ENCODE measurements at places on chromosomes 7 and 10.

DNA sequence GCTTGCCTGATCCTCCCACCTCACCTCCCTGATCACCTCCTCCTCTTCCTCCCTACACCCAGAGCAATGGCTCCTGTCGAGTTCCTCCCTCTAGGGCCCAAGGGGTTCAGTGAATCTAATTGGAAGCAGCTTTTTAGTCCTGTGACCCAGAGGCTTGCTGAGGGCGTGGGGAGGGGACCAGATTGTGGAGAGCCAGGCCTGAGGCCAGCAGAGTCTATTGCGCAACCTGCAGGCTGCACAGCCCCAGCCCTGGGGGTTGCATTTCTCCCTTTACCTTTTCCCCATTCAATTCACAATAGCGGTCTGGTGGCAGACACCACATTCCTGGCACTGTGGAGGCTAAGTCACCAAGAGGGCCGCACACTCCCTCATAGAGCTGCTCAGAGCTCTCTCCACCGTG is 32.5 kb downstream of the GHRHR start:
- DNase-seq = no peak

DNA sequence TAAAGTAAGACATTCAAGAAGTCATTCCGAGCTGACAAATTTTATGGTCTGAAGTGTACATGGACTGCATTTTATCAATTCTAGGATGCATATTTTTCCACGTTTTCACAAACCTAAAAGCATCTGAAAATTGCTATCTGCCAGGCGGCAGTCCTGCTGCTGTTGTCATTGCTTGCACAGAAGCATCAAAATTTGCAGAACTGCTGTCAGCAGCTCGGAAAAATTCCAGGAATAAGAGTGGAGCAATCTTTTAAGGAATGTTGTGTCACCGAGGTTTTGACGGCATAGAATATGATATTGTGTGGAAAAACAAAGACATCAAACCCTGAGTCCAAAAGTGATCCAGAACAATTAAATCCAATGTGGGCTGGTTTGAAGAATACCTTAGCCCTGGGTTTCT is 61.4 kb downstream of the CHCHD3 start:
- DNase-seq = no peak

- no peak for DNase-seq
Observed at GRCh38 chr10:31536302-31536701, 217.3 kb downstream of the ZEB1 start.

DNA sequence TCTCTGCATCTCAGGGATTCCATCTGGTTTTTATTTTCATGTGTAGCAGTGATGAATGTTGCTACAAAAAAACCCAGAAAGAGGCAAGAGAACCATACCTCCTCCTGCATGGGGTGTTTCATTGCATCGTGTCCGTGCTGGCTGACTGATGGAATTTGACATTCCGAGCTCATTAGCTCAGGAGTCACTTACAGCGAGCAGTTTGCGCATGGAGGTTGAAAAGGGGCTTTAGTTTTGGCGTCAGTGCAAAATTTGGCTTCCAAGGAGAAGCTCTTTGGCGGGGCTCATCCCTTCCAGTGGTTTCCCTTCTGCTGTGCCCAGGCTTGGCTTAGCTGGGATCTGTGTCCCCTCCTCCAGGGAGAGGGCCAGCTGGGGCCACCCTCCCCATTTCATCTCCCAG is 25.8 kb downstream of the EMX2 start:
- no peak for DNase-seq

GRCh38 chr7:86964973-86965726 is 94.3 kb downstream of the ELAPOR2 start:
- DNase-seq = no peak

DNA sequence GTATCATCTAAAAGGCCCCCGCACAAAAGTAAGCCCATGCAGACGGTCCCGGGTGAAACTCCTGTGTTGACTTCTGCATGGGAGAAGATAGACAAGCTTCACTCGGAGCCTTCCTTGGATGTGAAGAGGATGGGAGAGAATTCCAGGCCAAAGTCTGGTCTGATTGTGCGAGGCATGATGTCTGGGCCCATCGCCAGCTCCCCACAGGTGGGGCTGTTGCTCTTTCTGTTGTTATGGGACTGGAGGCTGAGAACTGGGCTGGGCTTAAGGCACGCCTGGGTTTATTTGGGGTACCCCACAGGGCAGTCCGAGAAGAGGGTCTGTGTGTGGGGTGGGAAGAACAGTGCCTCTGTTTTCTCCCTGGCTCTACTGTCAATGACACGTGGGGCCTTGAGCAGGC is 14.6 kb downstream of the MINDY4 start:
- DNase-seq = no peak

GRCh38 chr10:106571192-106571946 is 593.1 kb downstream of the SORCS1 start:
- DNase-seq = no peak

DNA sequence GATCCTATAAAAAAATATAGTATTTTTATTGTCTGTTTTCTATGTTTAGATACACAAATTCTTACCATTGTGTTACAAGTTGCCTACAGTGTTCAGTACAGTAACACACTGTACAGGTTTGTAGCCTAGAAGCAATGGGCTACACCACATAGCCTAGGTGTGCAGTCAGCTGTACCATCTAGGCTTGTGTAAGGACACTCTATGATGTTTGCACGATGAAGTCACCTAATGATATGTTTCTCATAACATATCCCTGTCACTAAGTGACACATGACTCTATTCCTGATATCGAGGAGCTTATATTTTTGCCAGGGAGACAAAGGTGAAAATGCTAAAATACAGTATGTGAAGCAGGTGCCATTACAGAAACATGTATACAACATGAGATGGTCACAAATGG is 18.6 kb downstream of the ZNF25 start:
- no peak for DNase-seq

DNA sequence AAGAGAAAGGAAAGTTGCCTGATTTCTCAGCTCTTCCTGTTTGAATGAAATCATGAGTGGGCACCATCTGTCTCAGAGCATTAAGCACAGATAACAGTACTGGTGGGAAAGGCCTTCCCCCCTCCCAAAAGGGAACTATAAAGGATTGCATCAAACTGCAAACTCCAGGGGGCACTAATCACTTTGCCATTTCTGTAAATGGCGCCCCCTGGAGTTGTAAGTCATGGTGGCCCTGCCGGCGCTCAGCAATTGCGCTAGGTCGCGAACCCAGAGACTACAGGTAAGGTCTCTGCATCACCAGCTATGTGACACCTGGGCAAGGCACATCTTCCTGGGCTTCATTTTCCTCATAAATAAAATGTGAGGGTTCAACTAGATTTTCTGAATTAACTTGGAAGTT is 11.1 kb downstream of the LRRC4 start:
- DNase-seq = peak; percentile 59

GRCh38 chr7:28705350-28705749 is 252.8 kb downstream of the TRIL start:
- no peak for DNase-seq

DNA sequence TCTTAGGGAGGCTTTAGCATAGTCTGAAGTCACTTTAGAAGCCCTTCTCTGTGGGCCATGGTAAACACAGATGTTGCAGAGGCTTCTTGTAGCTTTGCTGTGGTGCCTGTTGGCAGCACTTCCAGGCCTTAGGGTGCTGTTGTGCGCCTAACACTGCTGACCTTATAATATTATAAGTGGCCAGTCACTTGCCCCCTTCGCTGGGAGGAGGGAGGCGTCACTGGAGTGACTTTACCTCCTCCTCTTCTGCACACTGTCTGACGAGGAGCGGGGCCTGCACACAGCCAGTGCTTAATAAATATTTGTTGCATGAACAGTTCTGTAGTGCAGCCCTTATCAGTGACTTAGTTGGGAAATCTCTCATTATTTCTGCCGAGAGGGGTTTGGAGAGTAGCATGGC is 63.3 kb downstream of the WDR37 start:
- DNase-seq = no peak

DNA sequence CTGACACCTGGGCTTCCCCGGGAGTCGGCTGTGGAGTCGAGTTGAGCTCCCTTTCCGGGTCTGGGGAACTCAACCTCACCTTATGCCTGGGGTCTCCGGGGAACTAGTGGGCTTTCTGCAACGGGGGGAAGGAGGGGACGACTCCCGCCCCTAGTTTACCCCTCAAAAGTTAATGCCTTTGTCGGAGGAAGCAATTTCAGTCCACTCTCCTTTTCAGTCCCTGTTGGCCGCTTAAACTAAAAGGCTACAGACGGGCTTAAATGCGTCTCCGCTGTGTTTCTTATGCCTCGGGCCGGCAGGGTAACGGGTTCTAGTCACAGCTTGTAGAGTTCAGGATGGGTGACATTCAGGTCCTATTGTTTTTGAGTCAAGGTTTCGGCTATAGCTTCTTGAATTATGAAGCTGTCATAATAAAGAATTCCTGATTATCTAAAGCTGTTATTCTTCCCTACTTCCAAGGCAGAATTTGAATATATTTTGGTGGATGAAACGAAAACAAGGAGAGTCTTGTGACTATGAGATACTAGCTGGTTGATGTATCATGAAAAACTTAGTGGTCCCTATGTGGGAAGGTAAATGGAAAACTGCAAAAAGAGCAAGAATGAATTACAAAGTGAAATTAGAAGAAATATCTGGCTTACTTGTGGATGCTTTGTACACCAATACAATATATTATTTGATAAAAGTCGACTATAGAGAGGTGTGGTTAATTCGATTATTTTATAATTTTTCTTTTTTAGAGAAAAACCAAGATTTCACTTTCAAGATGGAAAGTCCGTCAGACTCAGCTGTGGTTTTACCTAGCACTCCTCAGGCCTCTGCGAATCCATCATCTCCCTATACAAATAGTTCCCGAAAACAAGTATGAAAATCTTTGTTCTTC is 495 bp downstream of the SFR1 start:
- DNase-seq = no peak

GRCh38 chr10:102644066-102644645 is at the start of gene TRIM8:
Gene TRIM8 (plus strand): TSS chr10:102644479. CDS start chr10:102644618, 139 bp downstream.
- DNase-seq = peak; percentile 73

- no peak for DNase-seq
Observed at GRCh38 chr7:22156205-22156604, 200.7 kb downstream of the RAPGEF5 start.

- no peak for DNase-seq
Observed at GRCh38 chr7:103658055-103659005, 212.3 kb upstream of the SLC26A5 start.

- no peak for DNase-seq
Observed at GRCh38 chr7:80057488-80057887, 77.1 kb upstream of the GNAI1 start.

DNA sequence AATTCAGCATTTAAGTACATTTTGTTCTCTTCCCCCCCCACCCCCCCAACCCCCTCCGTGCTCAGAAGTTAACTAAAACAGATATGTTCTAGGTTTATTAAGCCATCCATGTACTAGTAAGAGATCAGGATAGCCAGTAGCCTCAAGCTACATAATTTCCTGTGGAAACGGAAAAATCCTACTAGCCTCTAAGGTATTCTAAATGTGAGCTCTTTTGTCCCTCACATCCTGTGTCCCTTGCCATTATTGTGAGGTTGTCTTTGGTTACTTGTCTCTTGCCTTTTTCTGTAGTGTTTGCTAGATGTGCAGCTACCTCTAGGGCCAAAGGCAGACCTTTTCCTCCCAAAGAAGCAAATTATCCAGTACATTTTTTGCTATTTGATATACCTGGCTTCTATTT is 92.1 kb downstream of the BTRC start:
- no peak for DNase-seq

DNA sequence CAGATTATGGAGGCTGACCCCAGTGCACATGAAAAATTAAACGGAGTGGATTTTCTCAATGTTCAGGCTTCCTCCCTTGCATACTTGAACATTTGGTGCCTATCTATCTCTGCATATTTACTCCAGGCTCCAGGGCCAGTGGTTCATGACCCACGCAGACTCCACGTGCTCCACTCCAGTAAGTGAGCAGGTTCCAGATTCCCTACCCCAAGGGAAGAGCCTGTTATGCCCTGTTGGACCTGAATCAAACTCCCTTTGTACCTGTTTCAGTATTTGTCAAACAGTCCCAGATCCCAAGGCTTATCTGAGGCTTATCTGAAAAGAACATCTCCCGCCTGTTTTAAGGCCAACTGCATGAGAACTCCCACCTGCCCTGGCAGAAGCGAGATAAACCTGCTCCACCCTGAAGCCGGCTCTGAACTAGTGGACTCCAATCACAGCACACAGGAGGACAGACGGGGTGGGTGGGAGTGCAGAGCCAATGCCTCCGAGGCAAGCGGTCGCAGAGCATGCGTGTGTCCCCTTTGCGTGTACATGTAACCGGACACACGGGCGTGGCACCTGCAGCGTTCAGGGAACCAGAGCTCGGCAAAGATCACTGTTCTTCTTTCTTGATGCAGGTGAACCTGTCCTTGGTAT is 2.3 kb upstream of the FUOM start:
- DNase-seq = no peak

DNA sequence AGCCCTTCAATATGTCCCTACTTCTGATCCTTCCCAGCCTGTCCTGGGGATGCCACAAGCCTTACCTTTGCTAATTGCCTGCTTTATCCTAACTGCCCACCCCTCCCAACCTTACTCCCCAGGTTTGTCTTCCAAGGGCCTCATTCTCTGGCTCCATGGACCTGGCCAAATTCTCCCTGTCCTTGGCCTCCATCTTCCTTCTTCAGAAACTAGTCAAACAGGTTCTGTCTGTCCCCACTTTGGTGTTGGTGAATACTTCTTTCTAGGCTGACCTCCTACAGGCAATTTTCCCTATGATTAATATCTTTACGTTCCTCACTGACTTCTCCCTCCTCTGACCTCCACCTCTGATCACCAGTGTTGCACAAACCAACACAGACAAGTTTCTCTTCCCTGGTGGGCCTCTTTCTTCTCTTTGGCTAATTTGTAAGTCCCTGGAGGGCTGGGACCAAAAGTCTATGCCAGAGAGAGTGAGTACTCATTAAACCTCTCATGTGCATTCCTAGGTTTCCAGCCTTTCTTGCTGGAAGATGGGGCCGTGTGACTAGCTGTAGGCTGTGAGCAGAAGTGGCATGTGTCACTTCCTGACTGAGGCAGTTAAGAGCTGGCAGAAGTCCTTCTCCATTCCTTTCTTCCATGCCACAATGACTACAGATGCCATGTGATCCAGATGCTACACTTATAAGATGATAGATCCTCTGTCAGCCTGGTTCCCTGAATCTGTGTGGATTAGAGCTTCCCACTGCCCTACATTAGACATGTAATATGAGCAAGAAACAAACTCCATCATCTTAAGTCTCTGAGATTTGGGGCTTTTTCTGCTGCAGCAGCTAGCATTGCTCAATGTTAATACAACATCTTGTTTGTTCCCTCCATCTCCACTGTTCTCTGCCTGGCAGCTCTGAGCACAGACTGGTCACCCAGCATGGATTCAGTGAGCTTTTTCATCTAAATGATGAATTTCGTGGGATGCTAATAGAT is 382.7 kb downstream of the RPS24 start:
- no peak for DNase-seq

DNA sequence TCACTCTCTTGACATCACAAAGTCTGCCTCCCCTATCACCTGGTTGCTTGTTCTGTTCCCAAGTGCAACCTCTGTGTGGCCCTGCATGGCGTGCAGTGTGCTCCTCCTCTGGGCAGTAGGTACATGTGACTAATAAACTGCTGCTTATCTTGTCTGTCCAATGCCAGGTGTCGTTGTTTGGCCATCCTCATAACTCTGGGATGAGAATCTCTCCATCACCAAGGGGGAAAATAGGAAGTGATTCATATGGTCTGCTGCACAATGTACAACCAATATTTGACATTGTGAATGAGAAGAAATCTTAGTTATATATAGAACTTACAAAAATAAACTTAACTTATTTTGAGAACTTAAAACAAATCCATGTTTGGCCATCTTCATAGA is 135.2 kb downstream of the INHBA start:
- no peak for DNase-seq

GRCh38 chr10:52706332-52707070 is 66.1 kb downstream of the MBL2 start:
- DNase-seq = no peak

GRCh38 chr7:116240024-116240668 is 29.8 kb downstream of the TES start:
- no peak for DNase-seq
